Stromal cell of bone marrow (primary cell): ENCODE measurements at places on chromosomes 7 and 10.

DNA sequence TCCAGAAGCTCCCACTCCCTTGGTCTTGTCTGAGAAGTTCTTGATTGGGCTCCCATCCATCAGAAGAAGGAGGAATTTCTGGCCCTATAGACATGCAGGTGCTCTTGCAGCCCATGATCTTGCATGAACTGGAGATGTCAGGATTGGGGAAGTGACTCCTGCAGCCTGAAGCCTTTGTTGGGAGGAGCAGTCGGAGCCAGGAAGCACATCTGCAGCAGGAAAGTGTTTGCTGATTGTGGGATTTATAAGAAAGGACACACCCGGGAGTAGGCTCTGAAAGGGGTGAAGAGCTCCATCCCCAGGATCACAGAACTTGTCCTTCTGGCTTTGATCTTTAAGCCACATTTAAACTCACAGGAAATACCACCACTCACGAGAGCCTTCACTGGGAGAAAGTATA is 185.2 kb downstream of the DYNC1I1 start:
- no peak for DNase-seq

DNA sequence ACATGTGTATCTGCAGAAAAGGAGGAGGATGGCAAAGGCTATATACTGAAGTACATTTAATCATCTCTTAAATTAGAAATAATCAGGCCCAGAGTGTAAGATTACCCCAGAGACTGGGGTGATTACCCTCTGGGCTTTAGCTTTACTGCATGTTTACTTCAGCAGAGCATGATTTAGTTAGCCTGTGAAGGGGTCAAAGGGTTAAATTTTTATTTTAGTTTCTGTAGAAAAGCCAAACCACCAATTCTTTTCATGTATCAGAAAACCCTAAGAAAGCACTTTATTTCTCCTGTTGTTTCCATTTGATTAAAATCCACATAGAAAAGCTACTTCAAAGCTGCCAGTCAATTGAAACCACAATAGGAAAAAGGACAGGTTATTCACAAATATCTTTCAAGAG is 101.5 kb upstream of the LSM8 start:
- DNase-seq: no peak

- no peak for DNase-seq
Measured at GRCh38 chr7:40582539-40582938, 447.7 kb downstream of the SUGCT start.

- DNase-seq: peak; percentile 26
Measured at GRCh38 chr10:61896854-61897661, 4.4 kb upstream of the ARID5B start.

- DNase-seq: no peak
Measured at GRCh38 chr7:116971869-116972268, 18.6 kb downstream of the ST7 start.

DNA sequence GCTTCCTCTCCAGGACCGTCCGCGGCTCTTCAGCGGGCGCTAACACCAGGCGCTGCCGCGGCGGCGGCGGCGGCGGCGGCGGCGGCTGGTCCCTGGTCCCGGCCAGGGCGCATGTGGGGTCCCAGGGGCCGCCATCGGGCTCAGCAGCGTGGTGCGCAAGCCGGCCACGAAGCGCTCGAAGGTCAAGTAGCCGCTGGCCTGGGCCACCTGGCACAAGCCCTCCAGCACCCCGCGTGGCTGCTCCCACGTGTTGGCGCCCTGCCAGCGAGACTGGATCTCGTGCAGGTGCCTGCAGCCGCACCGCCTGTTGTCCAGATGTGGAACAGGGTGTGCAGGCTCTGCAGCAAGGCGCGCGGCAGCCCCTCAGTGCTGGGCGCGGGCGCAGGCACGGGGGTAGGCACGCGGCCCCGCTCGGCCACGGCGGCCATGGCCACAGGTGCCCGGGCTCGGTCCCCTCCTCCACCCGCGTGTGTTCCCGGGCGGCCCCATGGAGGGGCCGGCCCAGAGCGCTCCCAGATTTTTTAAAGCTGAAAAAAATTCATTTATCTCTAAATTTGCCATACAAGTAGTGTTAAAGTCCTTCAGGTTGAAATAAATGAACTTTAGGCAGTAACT is 884.2 kb upstream of the ZNF722 start:
- DNase-seq: no peak

GRCh38 chr7:80736371-80737125 is 98.1 kb downstream of the CD36 start:
- no peak for DNase-seq

GRCh38 chr10:72173619-72174296 is 42.1 kb upstream of the ANAPC16 start:
- no peak for DNase-seq

DNA sequence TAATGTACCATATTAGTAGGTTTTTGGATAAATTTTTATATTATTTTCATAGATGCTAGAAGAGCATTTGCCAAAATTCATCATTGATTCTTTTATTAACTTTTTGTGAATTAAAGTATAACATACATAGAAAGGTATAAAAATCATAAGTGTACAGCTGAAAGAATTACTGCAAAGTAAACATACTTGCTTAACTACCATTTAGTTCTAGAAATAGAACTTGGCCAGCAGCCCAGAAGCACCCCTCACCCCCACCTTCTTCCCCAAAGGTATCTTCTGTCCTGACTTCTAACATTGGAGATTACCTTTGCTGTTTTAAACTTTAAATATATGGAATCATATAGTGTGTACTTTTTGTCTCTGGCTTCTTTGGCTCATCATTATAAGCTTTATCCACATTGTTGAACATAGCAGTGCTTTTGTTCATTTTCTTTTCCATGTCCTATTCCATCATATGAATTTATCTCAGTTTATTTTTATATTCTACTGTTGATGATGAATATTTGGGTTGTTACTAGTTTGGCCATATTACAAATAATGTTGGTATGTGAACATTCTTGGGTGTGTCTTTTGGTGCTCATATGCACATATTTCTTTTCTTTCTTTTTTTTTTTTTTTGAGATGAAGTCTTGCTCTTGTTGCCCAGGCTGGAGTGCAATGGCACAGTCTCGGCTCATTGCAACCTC is 142.8 kb downstream of the ADK start:
- no peak for DNase-seq

DNA sequence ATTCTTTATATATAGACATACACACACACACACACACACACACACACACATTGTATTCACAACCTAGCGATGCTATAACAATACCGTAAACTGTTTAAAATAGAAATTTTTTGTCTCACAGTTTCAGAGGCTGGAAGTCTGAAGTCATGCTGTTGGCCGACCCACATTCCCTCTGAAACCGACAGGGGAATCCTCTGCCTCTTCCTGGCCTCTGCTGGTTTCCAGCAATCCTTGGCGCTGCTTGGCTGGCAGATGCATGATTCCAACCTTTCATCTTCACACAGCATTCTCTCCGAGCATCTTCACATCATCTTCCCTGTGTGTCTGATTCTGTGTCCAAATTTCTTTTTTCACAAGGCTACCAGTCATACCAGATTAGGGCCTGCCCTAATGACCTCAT is 94.8 kb downstream of the CCDC71L start:
- DNase-seq: no peak

GRCh38 chr7:6346581-6346980 is 74.2 kb upstream of the CYTH3 start:
- DNase-seq: no peak

DNA sequence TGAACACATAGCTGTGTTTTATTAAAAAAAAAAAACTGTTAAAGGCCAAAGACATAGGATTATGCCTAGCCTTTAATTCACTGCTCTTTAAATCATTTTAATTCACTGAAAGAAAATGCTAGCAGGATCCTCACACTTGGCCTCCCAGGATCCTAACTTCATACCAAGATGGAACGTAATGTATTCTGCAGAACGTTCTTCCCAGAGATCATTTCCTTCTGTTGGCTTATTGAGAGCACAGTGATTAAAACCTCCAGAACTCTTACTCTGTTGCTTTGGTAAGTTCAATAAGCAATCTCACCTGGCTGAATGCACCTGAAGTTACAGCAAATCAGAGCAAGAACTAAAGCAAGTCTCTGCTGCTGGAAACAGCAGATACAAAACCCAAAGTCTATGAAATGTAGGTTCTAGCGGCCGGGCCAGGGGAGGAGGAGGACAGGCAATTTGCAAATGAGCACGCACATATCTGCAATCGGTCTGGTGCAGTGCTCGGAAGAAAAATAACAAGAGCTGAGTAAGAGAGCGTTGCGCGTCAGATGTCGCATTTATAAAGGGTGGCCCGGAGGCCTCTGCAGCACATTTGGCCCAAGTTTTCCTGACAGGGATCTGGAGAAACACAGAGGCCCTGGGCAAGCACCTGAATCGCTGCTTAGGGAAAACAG is 193.9 kb downstream of the FAM107B start:
- DNase-seq: no peak

- no peak for DNase-seq
Measured at GRCh38 chr7:135386776-135387175, 123.1 kb downstream of the CNOT4 start.

DNA sequence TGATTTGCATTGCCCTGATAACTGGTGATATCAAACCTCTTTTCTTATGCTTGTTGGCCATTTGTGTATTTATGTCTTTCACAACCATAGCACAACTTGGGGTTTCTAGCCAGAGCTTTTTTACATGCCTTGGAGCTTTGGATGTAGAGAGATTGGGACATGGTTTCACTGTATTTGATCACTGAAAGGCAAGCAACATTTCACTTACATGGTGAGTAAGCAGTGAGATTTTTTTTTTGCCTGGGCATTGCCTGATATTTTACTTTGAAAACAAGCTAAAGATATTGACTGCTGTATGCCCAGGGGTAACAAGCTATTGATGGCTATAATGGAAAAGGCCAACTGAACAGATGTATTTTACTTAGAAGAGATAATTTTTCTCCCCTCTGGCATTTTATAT is 259.0 kb downstream of the PHTF2 start:
- no peak for DNase-seq

DNA sequence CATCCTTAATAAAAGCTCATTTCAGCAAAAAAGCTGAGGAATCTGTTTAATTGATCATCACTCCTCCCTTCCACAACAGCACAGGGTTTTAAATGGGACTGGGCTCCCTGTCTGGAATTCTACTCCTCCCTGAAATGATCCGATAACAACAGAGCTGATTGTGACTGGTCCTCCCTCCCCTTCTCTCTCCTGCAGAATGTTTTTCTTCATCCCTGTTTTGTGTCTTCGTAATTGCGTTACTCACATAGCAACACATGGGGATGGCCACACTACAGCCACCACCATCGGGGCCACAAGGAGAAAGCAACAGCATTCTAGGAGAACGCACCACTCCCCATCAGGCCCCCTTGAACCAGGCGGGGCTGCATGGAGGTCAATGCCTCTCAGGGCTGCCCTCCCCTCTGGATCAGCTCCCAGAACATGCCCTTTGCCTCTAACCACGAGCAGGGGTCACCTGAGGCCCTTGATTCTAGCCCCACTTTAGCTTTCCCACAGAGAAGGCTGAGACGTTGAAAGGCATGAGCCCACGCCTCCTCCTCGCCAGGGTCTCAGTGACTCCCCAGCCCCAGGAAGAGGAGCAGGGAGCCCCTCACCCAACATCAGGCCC is 152.6 kb downstream of the PLXNA4 start:
- DNase-seq: no peak

DNA sequence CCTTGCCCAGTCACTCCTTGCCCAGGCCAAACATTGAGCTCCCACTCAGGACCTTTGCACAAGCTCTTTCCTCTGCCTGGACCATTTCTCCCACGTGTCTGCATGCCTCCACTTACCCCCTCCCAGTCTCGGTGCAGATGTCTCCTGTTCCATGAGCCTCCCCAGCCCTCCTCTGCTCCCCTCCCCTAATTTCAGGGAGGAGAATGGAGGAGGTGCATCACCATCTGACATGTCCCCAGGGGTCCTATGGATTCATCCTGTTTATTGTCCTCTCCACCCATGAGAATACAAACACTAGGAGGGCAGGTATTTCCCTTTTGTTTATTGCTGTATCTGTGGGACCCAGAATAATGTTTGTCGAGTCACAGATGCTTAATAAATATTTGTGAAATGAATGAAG is 8.6 kb upstream of the GRID2IP start:
- no peak for DNase-seq

DNA sequence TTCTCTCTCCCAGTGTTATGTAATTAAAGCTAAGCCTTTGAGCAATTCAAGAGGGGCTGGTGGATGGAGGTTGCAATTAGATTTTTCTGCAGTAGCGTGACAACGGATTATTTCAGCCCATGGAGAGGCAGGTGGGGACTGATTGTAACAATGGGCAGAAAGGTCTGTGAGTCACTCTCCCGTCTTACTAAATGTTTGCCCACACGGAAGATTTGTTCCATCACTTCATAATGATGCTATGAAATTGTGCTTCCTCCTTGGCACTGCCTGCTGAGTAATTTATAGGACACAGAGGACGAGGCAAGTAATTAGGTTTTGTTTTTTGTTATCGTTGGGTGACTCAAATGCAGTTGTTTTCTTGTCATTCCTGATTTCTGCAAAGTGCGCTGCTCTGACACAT is 594.5 kb upstream of the DPP6 start:
- no peak for DNase-seq

DNA sequence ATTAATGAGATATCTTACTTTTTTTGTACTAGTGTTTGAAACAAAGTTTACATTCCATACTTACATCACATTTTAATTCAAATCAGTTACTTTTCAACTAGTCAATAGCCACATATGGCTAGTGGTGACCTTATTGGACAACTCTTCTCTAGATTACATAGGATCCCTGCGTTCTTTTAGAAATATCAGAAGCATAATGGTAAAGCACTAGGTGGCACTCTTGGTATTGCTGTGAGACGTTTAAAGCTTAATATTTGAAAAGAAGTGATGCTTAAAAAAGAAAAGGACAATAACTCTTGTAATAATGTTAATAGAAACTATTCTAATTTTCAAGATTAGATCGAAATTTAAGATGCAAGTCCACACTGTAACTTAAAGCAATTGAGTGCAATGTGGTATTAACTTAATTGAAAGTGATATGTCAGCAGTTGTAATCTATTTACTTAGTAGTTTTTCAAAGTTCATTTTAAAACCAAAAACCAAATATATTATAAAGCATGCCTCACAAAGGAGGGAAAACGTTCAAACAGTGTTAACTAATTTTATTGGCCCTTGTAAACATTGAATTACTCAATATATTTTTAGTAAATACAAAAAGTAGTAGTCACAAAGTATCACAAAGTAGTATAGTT is 339.1 kb downstream of the ATRNL1 start:
- DNase-seq: peak; percentile 9

GRCh38 chr10:125029584-125030242 is 87.8 kb downstream of the ZRANB1 start:
- no peak for DNase-seq

DNA sequence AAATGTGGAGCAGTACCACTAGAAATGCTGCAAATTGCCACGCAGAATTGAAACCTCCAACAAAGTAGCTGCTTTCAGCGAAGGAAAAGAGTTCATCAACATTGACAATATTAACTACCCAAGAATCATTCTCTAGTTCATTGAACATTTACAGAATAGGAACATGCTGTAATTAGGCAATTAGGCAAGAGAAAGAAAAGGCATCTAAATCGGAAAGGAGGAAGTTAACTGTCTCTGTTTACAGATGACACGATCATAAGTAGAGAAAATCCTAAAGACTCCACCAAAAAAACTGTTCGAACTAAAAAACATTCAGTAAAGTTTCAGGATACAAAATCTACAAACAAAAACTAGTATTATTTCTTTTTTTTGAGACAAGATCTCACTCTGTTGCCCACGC is 8.9 kb upstream of the PKD1L1 start:
- no peak for DNase-seq

GRCh38 chr7:121080257-121080912 is 91.9 kb downstream of the CPED1 start:
- DNase-seq: no peak

GRCh38 chr10:75452997-75453396 is 21.6 kb downstream of the LRMDA start:
- DNase-seq: no peak
